ENCODE measurements at places on chromosomes 1 and 21. TPM values are rescaled to one million over a fixed set of nuclear protein-coding genes. Genes with fewer than 3 reads are reported as not detected.
A peak's percentile ranks its signal among the peaks of the same experiment; 100 is the strongest.

DNA sequence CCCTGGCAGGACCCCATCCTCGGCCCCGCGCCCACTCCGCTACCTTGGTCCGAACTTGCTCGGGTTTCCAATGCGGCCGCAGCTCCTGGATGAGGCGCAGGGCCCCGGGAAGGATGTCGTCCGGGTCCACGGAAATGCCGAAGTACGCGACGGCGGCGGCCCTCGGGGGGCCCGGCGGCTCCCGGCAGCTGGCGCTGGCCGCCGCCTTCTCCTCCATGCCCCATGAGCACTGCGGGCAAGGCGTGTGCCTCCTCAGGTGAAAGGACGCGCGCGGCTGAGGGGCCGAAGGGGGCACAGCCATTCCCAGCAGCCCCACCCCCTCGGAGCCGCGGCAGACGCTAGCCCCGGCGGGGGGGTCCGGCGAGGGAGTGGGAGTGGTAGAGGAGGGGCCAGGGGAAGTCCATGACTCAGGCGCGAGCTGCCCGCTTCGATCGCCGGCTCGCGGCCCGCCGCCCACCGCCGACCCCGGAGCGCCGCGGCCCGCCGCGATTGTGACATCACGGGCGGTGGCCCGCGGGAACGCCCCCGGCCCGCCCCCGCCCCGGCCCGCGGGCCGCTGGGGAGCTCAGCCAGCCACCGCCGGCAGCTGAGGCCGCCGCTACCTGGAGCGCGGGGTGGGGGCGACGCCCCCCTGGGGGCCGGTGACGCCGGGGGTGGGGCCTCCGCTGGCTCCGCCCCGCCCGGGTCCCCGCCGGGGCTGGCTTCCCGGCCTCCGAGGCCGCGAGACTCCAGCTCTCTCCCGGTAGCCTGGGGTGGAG is at the start of gene ETNK2:
Gene ETNK2 (minus strand): TSS at position 493 of the 758 bp plus-strand sequence. CDS start 192 bp downstream, at position 301.
- no peak for DNase-seq

- DNase-seq: no peak
These were observed 40.4 kb upstream of the SLC30A1 start for GRCh38 chr1:211619033-211619996.

DNA sequence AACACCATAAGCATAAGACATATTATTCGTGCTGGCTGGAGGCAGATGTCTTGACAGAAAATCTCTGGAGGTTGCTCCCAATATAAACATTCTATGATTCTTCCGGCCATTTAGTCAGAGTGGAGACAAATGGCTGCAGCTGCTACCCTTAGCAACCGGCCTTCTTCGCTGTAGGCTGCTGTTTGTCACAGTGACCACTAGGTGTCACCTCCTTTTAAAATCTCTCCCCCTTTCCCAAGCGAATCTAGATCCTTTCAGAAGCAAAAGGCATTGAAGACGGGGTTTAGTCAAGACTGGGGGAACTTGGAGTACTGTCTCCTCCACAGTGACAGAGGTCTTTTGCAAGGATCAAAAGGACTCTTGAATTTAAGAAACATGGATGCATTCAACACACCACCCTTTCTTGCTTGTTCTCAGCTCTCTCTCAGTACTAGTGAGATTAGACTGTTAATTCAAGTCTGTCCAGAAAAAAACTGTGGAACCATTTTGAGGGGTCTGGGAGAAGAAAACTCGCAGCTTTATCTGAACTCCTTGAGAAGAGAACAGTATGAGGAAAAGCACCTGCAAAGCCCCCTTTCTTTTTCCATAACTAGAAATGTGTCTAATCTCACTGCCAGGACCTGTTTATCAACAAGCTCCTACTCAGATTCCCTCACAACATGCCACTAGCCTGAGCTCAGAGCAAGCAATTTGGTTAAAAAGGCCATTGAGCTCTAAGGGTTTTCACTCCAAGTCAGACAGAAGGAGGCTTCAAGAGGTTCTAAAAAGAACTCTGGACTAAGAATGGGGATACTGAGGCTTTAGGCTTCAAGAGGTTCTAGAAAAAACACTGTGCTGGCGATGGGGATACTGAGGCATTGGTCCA is 408.3 kb upstream of the PLXNA2 start:
- DNase-seq: peak; percentile 8

- DNase-seq: no peak
These were observed 5.8 kb upstream of the LRRC8D start for GRCh38 chr1:89815040-89815439.

Gene ANKRD65
- 2.8 TPM for polyA plus RNA-seq

Gene S100A14
- not detected for polyA plus RNA-seq
